A549 treated with ZK216348 at 1 μM for 4 hours (cell line): ENCODE measurements at places on chromosomes 6 and 20. TPM values are rescaled to one million over a fixed set of nuclear protein-coding genes. Genes with fewer than 3 reads are reported as not detected.

The IL17F gene
- not detected in 5 replicates for total RNA-seq

The EMILIN3 gene
- 0.11 to 0.49 TPM (median 0.46 TPM) in 5 replicates for total RNA-seq

The C6orf141 gene
- 12.6 to 16.6 TPM (median 14.4 TPM) in 5 replicates for total RNA-seq

The UST gene
- 2.5 to 5.0 TPM (median 3.3 TPM) in 5 replicates for total RNA-seq

The CST4 gene
- total RNA-seq, result not detected in 5 replicates

The AKIRIN2 gene
- 27.7 to 40.6 TPM (median 36.8 TPM) in 5 replicates for total RNA-seq

The MCUR1 gene
- total RNA-seq, result 12.3 to 20.4 TPM (median 15.0 TPM) in 5 replicates

The PRPH2 gene
- 0.07 TPM in 1 of 5 replicates, not detected in the others for total RNA-seq

The GJA10 gene
- not detected in 5 replicates for total RNA-seq

The IDH3B gene
- total RNA-seq, result 117 to 140 TPM (median 136 TPM) in 5 replicates

The C6orf136 gene
- 9.4 to 15.4 TPM (median 13.7 TPM) in 5 replicates for total RNA-seq

The KCNK16 gene
- not detected in 5 replicates for total RNA-seq

The C20orf141 gene
- 0.36 TPM in 1 of 5 replicates, not detected in the others for total RNA-seq
